T-helper 9 cell (primary cell): ENCODE measurements at places on chromosomes 4 and X.

GRCh38 chr4:78578674-78579425, 27.3 kb downstream of the ANXA3 start:
- no peak for DNase-seq

DNA sequence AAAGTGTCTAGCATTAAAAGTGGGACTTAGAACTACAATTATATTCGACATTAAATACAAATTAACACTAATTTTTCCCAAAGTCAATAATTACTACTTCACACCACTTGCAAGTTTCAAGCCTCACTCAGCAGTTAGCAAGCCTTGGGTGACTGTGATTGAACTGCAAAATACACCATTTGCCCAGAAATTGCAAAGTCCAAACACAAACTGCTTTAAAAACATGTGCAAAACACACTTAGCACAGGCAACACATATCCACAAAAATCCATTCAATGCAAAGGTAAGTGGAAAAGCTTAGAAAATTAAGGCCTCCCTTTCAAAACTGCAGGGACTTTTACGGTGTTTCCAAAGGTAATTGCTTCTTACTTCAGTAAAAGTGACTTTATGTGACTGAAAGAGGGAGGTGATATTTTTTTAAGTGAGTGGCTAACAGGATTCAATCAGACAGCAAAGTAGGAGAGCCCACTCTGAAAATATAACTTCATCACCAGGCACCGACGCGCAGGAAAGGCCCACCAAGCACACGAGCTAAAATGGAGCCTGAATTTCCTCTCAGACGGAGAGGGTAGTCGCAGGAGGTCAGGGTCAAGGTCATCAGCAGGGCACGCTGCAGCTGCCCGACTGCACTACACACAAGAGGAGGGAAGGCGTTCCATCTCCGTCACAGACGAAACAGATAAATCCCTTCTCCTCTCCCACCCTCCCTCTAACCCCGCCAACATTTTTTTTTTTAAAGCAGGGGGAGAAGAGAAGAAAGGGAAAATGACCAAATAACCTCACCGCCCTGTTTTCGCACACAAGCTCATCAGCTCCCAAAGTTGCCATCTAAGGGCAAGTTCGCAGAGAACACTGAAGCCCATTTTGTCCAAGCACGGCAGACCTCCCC, 3.1 kb downstream of the ZNF827 start:
- DNase-seq: no peak

DNA sequence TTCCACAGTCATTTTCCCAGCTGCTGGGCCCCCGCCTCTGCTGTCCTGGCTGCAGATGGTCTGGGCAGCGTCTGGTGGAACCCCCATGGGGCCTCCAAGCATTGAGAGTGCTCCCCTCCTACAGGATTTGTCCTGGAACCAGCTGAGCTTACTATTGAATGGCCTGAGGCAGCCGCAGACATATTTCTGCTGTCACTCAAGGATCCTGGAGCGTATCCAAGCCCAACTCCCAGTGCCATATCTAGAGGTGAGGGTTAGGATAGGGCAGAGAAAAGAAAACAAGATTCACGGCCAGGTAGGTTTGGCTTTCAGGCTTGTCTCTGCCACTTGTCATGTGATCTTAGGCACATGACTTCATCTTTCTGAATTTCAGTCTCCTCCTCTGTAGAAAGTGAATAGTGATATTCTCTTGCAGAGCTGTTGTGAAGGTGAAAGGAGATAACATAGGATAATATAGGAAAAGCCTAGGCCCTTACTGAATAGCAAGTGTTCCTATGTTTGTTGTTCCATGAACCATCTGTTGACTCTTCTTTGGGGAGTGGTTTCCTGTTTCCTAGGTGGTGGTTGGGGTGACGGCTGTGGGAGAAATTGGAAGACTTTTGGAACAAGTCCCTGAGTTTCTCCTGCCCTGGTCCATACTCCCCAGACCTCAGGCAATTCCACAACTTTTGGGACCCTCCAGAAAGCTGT, 52.3 kb downstream of the SEPSECS start:
- DNase-seq: no peak

DNA sequence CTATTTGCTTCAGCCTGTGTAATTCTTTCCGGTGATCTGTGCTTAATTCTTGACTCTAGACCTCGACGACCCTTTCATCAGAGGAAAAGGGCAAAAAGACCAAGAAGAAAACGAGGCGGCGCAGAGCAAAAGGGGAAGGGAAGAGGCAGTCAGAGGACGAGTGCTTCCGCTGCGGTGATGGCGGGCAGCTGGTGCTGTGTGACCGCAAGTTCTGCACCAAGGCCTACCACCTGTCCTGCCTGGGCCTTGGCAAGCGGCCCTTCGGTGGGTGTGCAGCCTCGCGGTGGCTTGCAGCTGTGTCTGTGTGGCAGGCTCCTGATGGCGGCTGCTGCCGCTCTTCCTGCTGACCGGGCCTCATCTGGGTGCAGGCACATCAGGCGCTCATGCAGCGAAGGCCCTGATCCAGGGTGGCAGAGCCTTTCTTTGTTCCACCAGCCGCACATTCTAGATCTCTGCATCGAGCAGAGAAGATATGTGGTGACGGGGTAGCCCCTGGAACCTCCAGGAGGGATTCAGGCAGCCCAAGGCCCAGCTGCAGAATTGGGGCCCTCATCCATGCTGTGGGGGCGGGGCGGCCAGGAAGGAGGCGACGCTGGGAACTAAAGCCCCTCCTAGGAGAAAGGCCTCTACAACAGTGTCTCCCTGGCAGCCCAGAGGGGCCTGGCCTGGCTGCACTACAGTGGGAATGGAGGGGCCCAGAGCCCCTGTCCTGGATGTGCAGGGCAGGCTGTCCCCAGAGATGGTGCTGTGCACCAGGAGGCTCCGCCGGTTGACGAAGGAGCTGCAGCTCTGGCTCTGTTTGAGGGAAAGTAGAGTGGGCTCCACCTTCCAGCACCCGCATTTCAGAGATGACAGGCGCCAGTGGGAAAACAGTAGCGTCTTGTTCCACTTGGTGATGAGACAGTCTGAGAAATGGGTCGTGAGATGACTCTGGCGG, 32.1 kb downstream of the NELFA start:
- DNase-seq: no peak

- no peak for DNase-seq
Observed at GRCh38 chrX:1205681-1206611, 6.5 kb downstream of the CRLF2 start.

GRCh38 chr4:189117426-189117825, 823.2 kb upstream of the FRG1 start:
- DNase-seq: no peak
